Transverse colon (tissue), 4 donors: ENCODE measurements at places on chromosomes 12 and 14.

GRCh38 chr12:68970306-68970705 lies 37.3 kb upstream of the CPM start:
- DNase-seq: no peak

- peak; percentile 32 for DNase-seq
Measured at GRCh38 chr14:105010891-105011291, 10.0 kb downstream of the CDCA4 start.

- DNase-seq: no peak
Measured at GRCh38 chr14:102507081-102507856, 2.3 kb downstream of the ANKRD9 start.

GRCh38 chr14:93709249-93709648 lies 79.0 kb downstream of the PRIMA1 start:
- DNase-seq: no peak

- DNase-seq: no peak
Measured at GRCh38 chr14:70036665-70037064, 152.1 kb downstream of the SLC8A3 start.

DNA sequence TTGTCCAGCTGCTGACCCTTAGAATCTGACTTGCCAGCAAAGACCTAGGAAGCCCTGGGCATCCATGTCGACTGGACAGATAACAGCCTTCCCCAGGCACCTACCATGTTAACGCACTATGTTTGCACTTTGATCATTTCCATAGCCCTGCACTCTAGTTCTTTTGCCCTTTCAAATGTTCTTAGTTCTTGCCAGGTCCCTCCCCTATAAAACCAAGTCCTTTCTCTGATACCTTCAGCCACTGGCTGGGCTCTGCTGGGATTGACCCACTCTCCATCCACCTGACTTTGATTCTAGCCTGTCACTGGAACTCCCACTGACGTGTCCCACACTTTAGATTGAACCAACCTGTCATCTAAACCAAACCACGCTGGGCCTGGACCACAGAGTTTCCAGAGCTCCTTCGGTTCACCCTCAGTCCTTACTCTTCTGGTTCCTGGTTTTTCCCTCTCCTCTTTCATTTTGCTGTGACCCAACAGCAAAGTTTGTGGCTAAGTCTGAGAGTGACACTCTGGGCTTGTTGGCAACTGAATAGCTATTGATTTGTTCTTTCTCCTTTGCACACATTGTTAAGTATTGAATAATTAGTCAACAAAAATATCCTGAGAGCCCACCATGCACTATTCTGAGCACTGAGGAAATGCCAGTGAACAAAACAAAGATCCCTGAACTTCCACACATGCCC lies 51.8 kb upstream of the STK38L start:
- DNase-seq: no peak

DNA sequence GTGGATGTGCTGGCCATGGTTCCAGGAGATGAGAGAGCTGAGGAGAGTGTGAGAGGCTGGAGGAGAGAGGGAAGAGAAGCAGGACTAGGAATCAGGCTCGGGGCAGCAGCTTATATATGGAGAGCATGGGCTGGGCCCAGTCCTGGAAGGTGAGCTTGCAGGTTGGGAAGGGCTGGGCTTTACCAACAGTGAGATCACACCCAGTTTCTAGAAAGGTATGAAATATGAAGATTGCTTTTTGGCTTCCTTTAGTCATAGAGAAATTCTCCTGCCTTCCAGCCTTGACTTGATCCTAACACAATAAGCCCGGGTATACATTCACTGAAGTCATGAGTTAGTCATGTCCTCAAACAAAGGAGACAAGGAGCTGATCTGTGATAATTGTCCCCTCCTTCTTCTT lies at the start of gene KRT6A:
TSS of gene KRT6A (minus strand) at position 86 of the 400 bp plus-strand sequence. CDS start at position 17, 69 bp downstream.
- DNase-seq: no peak

DNA sequence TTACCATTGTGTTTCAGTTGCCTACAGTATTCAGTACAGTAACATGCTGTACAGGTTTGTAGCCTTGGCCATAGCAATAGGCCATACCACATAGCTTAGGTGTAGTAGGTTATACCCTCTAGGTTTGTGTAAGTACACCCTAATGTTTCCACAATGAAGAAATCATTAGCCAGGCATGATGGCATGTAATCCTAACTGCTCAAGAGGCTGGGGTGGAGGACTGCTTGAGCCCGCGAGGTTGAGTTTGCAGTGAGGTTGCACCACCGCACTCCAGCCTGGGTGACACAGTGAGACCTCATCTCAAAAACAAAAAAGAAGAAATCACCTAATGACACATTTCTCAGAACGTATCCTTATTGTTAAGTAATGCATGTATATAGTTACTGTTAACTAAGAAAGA lies 63.2 kb upstream of the KTN1 start:
- no peak for DNase-seq

GRCh38 chr12:123723011-123723410 lies 10.9 kb downstream of the ATP6V0A2 start:
- no peak for DNase-seq

- DNase-seq: no peak
Measured at GRCh38 chr14:67998834-67999233, 179.3 kb downstream of the RAD51B start.

DNA sequence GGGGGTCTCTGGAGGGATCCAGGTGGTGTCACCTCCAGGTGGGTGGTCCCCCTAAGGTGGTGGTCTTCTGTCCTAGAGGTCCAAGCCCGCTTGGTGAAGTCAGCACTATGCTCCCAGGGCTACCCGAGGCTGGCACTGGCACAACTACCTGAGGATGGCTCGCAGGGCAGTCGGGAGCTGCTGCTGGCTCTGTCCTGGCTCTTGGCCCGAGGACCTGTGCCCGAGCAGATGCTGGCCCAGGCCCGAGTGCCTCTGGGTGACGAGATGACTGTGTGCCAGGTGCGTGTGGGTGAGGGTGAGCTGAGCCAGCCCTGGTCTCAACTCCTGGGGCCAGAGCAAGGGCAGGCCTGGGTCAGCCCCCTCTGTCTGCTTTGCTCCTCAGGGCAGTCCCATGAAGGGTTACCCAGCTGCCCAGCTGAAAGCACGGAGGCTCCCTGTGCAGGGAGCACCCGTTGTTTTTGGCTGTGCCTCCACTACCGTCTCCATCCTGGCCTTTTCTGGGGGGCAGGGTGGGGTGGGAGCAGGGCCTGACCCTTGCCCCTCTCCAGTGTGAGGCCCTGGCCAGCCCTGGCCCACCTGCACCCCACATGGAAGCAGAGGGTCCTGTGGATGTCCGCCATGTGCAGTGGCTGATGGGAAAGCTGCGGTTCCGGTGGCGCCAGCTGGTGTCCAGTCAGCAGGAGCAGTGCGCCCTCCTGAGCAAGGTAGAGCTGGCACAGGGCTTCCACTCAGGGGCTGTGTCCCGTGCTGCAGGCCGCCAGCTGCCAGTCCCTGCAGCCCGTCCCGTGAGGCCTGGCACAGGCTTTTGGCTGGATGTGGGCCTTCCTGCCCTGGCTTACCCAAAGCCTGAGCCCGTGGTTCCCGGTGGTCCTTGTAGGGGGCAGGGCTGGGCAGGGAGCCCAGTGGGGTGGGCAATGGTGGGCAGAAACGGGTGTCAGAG lies 1.3 kb downstream of the TEDC1 start:
- DNase-seq: no peak

- no peak for DNase-seq
Measured at GRCh38 chr12:77299001-77299400, 233.6 kb upstream of the E2F7 start.

- no peak for DNase-seq
Measured at GRCh38 chr12:117090816-117091711, 8.2 kb downstream of the TESC start.

- no peak for DNase-seq
Measured at GRCh38 chr14:68898248-68899032, 80.7 kb downstream of the ACTN1 start.

DNA sequence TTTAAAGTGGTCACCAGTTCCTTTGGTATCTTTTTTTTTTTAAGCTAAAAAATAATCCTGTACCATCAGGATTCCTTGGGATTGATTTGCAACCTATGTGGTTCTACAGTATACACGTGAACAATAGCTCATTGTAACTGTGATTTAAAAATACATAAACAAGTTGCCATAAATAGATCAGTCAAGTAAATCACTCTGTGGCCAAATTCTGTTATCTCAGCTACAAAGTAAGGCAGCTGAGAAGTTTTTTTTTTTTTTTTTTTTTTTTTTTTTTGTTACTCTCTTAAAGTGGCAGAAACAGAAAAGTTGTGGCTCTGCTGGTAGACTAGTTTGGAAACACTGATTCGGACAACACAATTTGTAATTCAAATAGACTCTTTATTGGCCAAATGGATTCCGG lies 104.5 kb downstream of the PRICKLE1 start:
- no peak for DNase-seq

GRCh38 chr14:74491956-74492775 lies 939 bp downstream of the NPC2 start:
- no peak for DNase-seq

- no peak for DNase-seq
Measured at GRCh38 chr12:80101126-80101525, 1.8 kb downstream of the OTOGL start.

DNA sequence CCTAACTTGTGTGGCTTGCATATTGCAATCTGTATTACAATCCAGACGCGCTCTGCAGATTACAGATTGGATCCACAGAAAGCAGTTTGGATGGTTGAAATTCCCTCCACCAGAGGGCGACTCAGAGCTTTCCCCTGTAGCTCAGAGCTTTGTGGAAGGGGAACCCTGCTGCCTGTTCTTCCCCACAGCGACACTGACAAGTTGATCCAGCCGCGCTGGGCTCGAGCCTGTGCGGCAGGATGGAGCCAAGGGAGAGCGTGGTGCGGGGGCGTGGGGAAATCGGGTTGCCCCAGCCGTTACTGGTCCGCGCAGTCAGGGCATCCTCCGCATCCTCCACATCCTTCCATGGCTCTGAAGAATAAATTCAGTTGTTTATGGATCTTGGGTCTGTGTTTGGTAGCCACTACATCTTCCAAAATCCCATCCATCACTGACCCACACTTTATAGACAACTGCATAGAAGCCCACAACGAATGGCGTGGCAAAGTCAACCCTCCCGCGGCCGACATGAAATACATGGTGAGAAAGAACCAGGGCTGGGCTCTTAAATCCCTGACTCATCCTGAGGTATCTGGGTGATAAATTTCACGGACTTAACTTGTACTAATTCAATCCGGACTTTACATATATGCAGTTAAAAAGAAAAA lies at the start of gene GLIPR1L1:
TSS of gene GLIPR1L1 (plus strand) at position 287 of the 647 bp plus-strand sequence. CDS start at position 346, 59 bp downstream.
- DNase-seq: peak; percentile 87

DNA sequence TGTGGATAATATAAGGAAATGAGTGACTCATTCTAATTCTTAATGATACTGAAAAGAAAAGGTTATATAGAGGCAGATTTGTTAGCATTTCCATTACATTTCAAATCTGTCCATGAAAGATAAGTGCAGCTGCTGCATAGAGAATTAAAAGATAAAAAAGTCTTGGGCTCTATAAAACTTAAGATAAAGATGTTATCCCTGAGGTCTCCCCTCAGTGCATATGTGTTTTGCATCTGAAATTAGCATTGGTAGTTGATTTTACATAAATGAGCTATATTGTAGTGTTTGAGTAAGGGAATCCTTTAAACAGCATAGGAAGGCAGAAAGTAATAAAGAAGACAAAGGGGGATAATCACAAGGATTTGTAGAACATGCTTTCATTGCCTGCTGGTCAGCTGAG lies 206.2 kb downstream of the FSCB start:
- DNase-seq: no peak

DNA sequence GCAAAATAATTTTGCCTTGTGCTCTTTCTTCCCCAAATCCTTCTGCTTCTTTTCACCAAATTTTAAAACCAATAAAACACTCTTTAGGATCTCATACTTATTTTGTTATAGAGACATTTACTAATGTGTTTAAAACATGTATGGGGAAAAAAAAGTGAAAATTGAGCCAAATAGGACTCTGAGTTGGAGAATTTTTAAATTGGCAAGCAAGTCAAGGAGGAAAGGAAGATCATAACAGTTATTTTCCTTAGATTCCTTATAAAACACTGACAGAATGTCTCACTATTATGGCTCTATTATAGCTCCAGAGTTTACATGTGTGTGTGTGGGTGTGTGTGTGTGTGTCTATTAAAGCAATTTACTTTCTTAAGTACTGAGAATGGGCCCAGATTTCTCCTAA lies 220.5 kb downstream of the SLC6A15 start:
- no peak for DNase-seq

- no peak for DNase-seq
Measured at GRCh38 chr14:29061702-29062101, 295.1 kb downstream of the FOXG1 start.

- DNase-seq: no peak
Measured at GRCh38 chr12:88241862-88242570, 99.9 kb downstream of the TMTC3 start.

DNA sequence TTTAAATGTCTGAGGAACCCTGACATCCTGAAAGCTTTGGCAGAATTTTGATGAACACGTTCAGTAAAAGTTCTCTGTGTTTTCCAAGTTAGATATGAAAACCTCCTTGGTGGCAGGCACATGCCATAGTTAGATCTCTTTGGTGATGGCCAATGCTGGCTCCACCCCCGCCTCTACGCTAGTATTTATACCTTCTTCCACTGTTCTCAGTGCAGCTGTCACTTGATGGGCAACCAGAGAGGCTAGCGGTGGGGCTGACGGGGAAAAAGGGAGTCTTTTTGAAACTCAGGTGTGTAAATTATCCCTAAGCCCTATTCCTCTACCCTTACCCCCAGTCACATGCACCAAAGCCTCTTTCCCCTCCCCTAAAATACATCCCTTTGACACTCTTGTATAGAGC lies 32.1 kb downstream of the PPP1R36 start:
- no peak for DNase-seq

- no peak for DNase-seq
Measured at GRCh38 chr14:104933746-104934733, 9.4 kb downstream of the PLD4 start.

DNA sequence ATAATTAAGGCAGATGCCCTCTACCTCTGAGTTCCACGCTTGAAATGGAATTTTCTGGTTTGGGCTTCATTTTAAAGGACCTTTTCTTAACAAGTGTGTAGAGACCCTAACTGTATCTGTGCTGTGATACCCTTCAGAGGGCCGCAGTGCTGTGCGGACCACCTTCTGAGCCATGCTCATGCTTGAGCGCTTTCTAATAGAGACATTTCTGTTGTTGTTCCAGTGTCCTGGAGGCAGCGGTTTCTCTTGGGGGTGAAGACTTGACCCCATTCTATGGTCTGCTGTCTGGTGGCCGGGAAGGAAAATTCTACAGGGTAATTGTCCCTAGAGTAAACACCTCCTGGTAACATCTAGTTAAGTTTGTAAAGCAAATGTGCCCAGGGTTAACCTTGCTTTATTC lies 46.7 kb upstream of the BCL7A start:
- DNase-seq: no peak

GRCh38 chr12:6667559-6668210 lies 4.8 kb upstream of the ING4 start:
- no peak for DNase-seq

- no peak for DNase-seq
Measured at GRCh38 chr14:106024983-106025604, 498.7 kb downstream of the TMEM121 start.

DNA sequence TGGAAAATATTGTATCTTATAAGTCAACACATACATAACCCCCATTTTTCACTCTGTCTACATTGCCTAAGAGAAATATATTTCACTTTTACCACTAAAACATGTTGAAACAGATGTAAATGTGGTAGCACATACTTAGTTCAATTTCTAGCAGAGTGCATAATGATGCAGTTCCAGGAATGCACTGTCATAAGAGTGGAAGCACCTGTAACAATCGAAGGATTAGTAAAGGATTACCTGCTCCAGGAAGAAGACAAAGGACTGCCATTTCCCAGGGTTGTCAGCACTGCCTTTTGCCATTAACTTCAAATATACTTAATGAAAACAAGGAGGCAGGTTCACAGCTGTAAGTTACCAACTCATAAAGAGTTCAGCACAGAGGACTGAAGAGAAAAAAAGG lies 24.6 kb downstream of the DAD1 start:
- DNase-seq: no peak

GRCh38 chr14:87896393-87897380 lies 96.3 kb downstream of the GALC start:
- DNase-seq: no peak

- DNase-seq: no peak
Measured at GRCh38 chr12:118307069-118307954, 65.4 kb downstream of the TAOK3 start.
